ENCODE measurements at places on chromosomes 12 and 14.

DNA sequence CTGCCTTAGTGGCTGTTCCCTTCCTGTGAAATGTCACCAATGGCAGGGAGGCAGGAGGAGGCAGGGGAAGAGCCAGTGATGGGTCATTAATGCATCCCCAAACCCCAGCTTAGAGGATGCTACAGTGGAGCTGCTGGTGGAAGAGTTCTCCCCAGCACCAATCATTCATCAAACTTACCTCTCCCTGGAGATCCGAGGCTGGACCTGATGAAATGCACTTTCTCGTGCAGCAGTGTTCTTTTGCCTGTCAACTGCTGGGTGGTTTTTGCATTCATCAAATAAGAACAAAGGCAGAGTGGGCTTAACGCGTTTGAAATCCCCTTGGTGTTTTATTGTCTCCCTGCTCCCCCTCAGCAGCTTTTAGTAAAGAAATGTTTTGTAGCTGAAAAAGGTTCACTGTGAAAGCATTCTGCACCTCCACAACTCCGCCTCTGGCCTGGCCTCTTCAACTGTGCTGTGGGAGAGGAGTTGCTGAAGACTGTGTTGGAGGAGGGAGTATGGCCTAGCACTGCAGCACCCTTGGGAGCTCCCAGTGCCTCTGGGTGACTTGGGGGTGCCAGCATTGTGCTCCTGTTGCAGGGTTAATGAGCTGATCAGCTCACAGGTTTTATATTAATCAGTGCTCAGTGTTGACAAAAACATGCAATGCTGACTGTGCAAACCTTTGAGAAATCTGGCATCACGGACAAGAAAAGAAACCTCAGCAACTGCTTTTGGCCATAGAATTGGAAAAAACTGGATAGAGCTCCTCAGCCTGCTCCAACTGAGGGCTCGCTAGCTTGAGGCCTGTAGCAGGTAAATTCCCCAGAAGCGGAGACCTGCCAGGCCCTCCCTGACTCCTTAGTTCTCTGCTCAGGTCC is 14.4 kb downstream of the TSPAN9 start:
- no peak for DNase-seq

GRCh38 chr12:52232674-52233461 is at the start of gene KRT7:
TSS of gene KRT7 (plus strand) at chr12:52233243. CDS start at chr12:52233297, 54 bp downstream.
- no peak for DNase-seq

- no peak for DNase-seq
Observed at GRCh38 chr12:56114084-56114483, 2.3 kb upstream of the RPL41 start.

DNA sequence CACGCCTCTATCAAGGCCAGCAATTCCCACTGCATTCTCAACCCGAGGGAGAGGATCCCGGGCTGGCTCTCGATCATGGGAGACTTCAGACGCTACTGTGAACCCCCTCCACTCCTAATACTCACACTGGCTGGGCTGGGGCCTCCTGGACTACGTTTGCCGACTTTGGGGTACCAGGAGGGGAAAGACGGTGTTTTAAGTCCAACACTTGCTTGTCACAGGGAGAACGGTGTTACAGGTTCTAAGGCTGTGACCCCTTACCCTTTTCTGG is 463 bp downstream of the NACA start:
- no peak for DNase-seq

DNA sequence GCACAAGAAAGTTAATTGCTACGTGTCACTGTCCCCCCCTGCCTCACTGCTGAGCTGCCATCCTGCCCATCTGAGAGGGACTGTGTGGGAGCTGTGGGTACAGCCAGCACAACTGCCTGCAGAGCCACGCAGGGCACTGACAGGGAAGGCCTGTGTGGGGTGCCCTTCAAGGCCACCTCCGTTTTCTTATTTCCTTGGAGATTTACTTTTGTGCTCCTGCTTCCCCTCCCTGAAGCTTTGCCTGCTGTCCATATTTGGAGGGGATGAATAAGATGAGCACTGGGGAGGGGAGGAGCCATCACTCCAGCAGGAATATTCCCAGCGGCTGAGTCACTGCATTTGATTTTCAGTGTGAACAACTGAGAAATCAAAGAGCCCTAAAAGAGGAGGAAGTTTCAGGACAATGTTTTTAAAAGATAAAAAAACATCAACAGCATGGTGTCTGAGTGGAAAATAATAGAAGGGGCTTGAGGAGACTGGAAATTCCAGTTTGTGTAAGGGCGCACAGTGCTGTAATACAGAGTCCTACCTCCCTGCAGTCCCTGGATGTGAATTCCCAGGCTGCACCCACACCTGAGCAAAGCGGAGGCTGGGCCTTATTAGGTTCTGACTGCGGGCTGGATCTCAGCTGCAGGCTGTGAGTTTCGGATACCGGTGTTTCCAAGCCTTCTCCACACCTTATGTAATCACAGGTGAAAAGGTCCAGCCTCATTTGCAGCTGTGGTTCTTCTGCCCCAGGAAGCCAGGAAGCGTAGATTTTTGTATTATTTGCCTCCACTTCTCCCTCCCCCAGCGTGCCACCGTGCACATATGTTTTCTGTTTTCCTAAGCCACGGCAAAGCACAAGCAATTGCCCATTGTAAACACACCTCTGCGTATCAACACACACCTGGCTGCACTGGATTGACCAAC is 192.6 kb upstream of the BCL2L14 start:
- DNase-seq, result no peak

DNA sequence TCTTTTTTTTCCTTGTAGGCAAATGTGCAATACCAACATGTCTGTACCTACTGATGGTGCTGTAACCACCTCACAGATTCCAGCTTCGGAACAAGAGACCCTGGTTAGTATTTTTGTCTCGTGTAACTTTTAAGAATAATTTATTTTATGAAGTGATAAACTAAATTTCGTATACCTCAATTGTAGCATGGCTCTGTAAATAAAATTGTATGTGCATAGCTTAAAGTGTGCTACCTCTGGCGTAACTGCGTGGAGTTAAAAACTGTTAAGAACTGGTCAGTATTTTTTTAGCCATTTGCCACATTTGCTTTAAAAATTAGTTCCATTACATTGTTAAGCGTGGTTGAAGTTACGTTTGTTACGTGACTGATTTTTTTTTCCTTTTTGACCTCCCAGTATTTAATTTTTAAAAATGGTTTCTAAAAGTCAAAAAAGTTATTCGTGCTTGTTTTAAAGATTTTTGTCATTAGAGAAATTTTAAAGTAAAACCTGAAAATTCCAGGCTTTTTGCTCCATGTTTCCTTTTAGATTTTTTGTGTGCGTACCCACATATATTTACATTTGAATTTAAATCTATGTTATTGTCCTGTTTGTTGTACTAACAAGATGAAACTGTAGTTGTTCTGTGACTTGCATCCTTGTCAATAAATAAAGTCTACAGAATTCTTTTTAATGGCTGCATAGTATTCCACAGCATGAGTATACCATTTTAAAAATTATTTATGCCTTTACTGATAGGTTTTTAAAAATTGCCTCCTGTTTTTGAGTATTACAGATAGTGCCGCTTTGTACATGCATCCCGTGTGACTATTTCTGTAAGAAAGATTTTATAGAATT is 1.4 kb downstream of the MDM2 start:
- DNase-seq, result no peak

- DNase-seq, result no peak
Observed at GRCh38 chr14:25516838-25517237, 466.9 kb upstream of the STXBP6 start.

DNA sequence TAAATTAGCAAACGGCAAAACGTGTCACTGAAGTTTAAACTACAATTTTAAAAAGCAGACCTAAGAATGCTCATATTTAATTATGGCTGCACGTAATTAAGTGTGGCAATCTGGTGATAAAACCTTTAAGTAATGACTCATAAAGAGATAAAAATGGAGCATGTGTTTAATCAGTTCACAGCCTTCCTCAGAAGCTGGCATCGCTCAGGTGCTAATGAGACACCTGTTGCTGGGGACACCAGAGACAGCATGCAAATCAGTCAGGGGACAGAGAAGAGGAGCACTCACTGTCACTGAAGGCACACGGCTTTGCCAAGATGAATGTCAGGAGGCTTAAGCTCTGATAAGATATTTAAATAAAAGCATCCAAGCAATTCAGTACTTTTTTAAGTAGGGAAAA is 840.3 kb downstream of the GALC start:
- no peak for DNase-seq

GRCh38 chr14:33922125-33922524 is 28.7 kb downstream of the EGLN3 start:
- DNase-seq, result no peak

Measured in stimulated activated CD4-positive, alpha-beta T cell treated with anti-CD3 and anti-CD28 coated beads, Interleukin-12 subunit alpha, Interleukin-12 subunit beta, amount 100 ng/mL, for 24 hours (primary cell).